ENCODE measurements at places on chromosomes 4 and X.

GRCh38 chr4:97215409-97215941, 927.8 kb downstream of the STPG2 start:
- DNase-seq = no peak

- DNase-seq = no peak
Measured at GRCh38 chrX:32137525-32137924, 1065.7 kb upstream of the FTHL17 start.

- no peak for DNase-seq
Measured at GRCh38 chr4:2914256-2915126, 48.7 kb downstream of the NOP14 start.

DNA sequence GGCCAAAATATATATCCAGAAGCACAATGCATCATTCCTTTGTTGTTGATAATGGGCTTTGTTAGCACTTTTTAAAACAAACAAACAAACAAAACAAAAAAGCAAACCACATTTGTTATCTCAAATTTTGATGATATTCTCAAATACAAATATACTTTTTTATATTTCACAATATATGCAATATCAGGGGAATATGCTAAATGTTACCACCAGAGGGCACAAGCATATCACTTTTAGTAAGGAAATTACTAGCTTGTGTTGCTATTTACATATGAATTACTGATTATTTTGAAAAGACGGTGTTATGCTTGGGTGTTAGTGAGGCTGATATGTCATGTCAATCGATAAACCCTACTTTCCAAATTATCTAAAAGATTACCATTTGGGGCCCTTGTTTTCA, 29.1 kb downstream of the RIPPLY1 start:
- no peak for DNase-seq

DNA sequence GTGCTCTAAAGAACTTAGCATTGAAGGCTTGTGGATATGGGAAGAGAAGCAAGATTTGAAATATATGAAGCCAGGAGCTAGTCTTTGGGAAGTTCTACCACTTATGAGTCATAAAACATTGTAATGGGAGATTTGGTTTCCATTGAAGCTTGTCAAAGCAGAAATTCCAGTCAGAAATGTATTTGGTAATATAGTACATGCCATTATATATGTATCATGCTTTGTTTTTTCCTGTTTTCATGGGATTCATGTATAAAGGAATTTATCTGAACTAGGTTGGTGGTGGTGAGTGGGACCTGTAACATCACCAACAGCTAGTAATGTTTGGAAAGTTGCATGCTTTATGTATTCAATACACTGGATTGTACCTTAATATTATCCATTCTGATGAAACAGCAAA, 14.6 kb upstream of the DCAF8L2 start:
- no peak for DNase-seq

DNA sequence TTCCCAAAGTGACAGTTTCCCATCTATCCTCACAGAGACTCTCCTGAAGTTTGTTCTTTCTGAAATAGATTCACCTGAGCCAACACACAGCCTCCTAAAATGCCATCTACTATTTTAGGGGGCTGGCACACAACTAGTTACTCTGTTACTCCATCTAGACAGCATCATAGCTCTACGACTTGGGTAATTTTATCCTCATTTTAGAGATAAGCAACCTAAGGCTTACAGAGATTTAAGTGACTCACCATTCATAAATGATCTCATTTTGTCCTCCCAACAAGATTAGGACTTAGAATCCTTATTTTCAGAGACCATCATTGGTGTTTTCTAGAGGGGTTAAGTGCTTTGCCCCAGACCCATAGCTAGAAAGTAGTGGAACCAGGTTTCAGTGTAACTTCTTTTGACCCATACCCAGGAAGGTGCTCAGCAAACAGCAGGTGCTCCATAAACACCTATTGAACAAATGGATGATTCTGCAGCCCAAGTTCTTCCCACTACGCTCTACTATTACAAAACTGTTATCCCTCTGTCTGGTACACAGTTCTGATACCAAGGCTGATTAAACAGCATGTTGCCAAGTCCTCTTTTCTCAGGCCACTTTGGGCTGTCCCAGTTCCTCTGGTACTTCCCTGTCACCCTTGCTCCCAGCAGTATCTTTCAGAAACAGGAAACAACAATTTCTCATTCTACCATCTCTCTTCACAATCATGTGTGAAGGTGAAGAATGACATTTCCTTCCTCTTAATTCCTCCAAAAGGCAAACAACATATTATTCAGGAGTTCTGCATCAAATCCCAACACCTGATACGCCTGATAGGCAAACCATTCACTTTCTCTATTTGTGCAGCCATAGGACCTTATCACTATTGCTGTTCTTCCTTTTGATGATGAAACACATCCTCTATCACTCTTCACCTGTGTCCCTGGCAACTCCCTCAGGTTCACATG, 304.7 kb upstream of the TAPT1 start:
- no peak for DNase-seq

GRCh38 chr4:181702864-181703495, 540.2 kb upstream of the TENM3 start:
- no peak for DNase-seq

GRCh38 chr4:126916049-126916625, 716.6 kb upstream of the INTU start:
- DNase-seq = no peak

GRCh38 chr4:95627709-95628108, 78.9 kb upstream of the UNC5C start:
- DNase-seq = no peak

GRCh38 chr4:2791518-2792395, 1.1 kb upstream of the SH3BP2 start:
- no peak for DNase-seq

- DNase-seq = no peak
Measured at GRCh38 chrX:10102046-10102704, 54.6 kb upstream of the CLCN4 start.

GRCh38 chrX:71053217-71053621, 14.9 kb downstream of the SNX12 start:
- no peak for DNase-seq

DNA sequence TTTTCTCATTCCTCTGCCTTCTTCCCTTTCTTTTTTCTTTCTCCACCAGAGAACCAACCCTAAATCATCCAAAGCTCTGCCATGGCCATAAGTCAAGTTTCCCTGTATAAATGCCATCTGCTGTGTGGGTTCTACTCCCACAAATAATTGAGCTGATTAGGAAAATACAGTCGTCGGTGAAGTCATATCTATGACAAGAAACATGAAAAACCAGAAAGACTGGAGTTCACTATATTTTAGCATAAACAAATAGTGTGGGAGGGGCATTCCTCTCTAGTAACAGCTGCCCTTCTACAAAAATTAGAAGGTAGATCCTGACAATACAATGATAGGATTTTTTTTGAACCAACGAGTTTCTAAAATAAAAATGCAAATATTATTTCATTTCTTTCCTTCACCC, 48.8 kb downstream of the SPOCK3 start:
- DNase-seq = no peak

- no peak for DNase-seq
Measured at GRCh38 chrX:56765811-56766553, 36.9 kb downstream of the NBDY start.
